Amniotic epithelial cell (primary cell): ENCODE measurements at places on chromosomes 1 and 21.

- DNase-seq, result no peak
Measured at GRCh38 chr21:32207406-32207716, 71.5 kb downstream of the MIS18A start.

DNA sequence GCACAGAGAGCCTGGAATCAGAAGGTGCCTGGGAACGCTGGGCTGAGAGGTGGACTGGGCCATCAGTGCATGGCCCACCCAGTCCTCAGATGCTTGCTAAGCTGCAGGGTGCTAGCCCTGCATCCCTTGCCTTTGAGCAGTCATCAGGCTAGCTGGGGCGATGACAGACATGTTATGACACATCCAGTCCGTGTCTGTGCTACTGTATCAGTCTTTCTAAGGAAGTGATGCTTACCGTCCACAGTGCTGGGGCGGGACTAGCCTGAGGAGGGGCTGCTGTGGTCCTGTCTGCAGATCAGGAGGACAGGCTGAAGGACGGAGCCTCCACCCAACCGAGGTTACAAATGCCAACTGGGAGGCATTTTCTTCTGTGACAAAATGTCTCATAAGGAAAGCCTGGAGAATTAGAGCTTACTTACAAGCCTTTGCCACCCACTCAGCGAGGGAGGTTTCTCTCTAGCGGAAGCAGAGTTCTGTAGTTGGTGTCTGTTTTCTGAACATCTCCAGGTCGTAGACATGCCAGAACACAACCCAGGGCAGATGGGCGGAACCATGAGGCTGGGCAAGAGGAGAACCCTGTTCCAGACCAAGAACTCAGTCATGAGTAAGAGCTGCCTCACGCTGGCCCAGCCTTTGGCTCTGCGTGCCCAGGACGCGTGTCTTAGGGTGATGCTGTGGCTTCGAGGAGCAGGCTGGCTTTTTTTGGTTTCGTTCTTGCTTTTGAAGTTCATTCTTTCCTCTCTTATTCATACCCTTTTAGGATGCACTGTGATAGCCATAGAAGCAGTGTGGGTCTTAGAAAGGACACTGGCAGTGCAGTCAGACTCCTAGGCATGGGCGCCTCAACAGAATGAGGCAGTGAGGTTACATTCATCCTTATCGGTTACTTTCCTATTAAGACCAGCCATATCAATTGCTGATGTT, 14.3 kb downstream of the SLFNL1 start:
- DNase-seq, result no peak

DNA sequence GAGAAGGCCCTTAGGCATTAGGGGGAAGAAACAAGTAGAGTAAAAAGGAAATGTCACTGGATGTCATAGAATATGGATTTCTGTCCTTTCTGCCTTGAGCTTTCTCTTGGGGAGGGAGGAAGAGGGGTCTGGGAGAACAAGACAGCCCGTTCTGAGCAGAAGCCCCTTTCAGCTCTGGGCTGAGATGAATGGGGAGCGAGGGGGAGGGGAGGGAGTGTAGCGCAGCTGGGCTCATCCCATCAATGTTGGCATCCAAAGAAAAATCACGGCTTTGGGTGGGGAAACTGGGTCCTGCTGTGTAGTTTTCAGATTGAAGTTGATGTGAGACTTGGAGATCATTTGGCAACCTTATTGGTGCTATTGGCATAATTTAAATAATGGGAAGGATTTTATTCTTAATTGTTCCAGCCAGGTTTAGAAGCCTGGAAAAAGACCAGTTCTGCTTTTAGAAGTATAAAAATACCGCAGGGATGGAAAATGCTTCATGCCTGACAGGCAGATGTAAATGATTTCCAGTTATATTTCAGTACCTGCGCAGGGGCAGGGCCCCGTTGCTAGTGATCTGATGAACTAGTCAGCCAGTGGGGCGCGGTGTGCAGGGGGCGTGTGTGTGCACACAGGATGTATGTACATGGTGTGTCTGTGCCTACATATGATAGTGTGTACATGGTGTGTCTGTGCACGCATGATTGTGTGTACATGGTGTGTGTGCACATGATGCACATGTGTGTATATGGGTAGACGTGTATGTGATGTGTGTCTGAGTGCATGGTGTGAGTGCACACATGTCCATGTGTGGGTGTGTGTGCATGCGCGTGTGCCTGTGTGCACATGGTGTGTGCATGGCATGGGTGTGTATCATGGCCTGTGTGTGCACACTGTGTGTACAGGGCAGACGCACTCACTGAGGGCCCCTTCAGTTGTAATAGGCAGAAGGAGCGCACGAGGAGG, 36.0 kb downstream of the ABCG1 start:
- no peak for DNase-seq

- DNase-seq, result no peak
Measured at GRCh38 chr1:226958300-226958699, 18.2 kb downstream of the COQ8A start.

- DNase-seq, result no peak
Measured at GRCh38 chr1:233253231-233253831, 42.2 kb downstream of the PCNX2 start.
